ENCODE measurements at places on chromosomes 7 and 10.
A peak's percentile ranks its signal among the peaks of the same experiment; 100 is the strongest.

DNA sequence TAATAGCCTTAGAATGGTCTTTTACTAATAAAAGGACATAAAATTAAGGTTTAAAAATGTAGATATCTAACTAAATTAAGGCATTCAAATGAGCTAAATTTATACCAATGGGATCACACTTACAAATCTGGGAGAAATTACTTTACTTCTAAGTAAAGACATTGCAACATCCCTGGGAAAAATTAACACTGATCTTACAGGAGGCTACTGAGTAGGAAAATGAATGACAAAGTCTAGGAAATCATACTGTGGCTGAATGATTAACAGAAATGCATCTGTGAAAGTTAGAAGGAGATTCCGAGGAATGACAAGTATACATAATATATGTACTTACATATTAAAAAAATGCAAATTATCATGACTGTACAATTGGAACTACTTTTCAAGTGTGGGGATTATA is 38.3 kb downstream of the CACNA2D1 start:
- DNase-seq, result no peak

DNA sequence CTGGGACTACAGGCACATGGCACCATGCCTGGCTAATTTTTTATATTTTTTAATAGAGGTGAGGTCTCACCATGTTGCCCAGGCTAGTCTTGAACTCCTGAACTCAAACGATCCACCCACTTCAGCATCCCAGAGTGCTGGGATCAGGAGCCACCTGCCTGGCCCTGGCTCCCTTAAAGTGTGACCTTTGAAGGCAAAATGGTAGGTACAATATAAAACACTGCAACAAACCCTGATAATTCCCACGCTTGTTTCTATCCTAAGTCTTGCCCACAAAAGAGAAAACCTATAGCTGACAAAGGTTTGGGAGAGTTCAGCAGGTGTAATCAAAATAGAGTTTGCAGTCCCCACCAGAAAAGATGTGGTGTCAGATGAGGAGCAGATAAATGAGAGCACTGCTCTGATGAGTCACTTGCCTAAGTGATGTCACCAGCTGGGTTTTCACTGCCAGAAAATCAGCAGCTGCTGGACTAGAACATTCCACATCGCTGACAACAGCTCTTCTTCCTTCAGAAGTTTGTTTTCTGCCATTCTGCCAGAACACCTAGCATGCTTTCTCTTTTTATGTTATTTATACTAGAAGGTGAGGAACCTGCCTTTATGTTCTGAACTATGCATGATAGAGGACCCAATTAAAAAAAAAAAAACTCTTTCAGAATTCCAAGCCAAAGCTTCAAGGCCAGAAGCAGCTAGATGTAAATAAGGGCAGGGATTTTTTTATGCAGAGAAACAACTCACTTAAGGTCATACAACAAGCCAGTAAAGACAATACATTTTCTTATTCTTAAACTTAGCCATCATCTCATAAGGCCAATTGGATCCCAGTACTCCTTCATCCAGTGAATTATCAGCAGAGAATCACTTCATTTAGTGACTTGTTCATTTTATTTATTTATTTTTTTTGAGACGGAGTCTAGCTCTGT is 18.0 kb downstream of the PURB start:
- DNase-seq, result peak; percentile 80

DNA sequence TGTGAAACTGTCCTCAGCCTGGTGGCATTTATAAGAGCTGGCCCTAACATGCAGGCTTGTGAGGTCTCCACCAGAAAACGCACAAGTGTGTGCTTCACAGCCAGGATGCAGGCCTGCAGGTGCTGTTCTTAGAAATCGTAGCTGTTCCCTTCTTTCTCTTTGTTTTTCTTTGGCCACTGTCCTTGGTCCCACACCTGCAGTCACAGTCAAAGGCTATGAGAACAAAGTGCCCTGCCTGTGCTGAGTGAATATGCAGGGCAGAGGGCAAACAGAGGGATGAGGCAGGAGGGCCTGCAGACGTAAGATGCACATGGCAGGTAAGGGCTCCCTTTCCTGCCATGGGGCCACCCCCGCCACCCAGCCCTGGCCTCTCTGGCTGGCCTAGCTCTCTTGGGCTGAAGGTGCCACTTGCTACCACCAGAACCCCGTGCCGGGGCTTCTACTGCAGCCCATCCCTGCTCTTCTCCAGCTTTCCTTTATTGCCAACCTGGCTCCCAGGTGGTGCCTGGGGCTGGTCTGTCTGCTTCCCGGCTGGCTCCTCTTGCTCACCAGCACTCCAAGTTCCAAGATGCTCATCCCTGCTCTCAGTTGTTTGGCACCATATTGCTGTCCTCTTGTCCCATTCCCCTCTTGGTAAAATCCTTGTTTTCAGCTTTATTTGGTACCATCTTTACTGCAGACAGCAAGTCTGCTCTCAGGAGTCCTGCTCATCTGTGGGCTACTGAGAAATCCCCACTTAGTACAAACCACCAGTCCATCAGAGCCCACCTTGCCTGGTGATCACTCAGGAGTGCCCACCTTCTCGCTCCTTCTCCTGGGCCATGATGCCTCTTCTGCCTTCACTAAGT is 308.1 kb upstream of the ZMIZ1 start:
- no peak for DNase-seq

DNA sequence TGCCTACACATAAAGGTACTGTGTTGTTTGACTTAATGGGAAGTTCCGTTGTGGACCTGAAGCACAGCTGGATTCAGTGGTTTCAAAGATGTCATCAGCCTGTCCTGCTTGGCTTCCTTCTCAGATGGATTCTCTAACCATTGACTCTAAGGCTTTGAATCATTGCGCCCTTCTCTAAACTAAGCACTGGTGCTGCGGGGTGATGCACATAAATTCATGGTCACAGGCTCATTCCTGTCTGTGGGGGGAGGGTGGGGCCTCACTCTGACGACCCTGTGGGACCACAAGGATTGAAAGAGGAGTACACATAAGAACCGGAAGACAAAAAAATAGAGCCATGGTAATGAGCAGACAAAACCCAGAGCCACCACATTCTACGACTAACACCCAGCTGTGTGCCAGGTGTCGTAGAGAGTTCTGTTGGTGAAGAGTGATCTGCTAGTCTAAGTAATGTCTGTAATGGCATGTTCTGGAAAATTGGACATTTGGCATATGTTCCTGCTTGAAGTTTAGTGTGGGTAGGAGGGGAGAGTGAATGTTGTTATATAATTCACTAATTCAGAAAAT is 97.3 kb upstream of the YAE1 start:
- DNase-seq, result no peak

GRCh38 chr7:127809261-127809702 is 157.3 kb downstream of the SND1 start:
- peak; percentile 62 for DNase-seq

DNA sequence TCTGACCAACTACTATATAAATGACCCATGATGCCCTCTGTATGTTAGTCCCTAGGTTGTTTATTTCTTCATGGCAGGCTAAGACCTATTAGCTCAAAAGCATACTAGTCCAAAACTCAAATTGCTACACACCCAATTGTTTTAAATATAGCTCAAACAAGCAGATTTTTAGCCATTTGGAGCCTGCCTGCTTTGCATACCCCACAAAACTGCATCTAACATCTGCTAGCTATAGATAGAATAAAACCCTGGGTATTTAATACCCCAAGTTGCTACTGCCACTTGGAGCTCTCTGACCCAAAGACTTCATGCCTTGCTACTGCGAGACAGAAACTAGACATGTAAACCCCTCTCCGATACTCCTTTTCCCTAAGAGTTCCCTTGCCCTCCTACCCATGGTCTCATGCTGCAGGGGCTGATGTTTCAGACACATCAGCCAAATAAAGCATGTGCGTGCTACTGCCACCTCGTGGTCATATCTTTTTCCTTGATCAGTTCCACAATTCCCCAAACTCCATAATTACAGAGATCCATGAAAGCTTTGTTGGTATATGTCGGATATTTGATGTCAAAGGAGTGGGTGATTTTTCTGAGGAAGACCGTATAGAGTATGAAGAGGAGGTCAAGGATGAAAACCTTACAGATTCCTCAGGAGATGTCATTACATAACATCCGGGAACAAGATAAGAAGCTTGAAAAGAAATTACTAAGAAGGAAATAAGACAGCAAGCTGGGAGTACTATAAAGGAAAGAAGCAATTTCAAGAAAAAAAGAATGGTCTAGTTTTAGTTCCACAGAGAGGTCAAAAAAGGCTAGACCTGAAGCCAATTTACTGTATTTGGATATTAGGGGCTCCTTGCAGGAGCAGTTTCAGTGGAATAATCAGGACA is 386.6 kb downstream of the SH2D4B start:
- DNase-seq, result peak; percentile 22

GRCh38 chr10:104274762-104275721 is 6.1 kb downstream of the GSTO2 start:
- no peak for DNase-seq

DNA sequence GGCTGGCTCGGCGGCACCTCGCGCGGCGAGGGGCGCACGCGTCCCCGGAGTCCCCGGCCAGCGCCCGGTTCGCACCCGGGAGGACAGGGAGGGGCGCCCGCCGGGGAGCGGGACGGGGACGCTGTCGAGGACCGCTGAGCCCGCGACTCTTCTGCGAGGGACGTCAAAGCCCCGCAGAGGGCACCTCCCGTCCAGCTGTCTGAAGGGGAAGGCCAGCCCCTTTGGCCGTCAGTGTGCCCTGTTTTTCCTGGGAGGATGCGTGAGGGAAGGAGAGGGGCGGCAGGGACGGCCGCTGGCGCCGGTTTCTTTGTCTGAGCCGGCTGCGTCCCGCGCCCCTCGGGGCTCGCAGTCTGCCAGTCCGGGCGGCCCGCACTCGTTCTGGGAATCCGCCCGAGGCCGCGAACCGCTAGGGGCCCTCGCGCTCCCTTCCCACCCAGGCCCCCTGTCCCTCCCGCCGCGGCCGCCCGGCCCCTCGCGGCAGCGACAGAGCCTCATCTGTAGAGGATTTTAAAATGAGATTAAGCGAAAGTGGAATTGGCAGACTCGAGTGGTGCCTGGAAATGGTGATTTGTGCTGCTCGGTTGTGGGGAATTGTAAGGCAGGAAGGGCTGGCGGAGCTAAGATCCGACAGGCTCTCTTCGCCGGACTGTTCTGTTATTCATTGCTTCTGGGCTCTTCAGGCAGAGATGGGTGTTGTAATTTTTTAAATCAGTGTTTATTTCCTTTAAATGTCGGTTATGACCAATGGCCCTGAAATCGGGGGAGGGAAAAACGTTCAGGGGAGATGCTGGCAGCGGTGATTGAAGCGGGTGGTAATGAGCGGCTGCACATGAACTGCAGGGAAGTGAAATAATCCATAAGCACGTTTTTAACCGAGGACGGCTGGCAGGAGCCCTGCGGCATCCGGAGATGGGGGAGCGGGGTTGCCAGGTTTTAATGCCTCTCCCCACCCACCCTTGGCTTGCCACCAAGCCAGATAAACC is 618 bp upstream of the RELN start:
- DNase-seq, result peak; percentile 3

DNA sequence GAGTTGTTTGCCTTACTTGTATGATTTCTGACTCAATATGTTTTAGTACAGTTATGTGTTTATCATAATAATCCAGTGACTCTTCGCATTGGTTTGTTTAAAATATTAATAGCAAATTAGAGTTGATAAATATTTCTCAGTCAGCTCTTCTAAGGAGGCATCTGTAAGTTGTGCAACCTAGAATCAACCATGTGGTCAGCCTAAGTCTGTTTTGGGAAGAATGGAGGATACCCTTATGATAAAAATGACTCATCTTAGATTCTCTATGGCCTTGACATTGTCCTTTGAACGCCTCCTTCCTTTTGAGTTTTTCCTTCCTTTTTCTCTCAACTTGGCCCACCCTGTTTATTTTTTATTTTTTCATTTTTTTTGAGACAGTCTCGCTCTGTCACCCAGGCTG is 18.8 kb downstream of the DNAJC9 start:
- no peak for DNase-seq

GRCh38 chr10:75070961-75071428 is 40.5 kb upstream of the SAMD8 start:
- peak; percentile 43 for DNase-seq

DNA sequence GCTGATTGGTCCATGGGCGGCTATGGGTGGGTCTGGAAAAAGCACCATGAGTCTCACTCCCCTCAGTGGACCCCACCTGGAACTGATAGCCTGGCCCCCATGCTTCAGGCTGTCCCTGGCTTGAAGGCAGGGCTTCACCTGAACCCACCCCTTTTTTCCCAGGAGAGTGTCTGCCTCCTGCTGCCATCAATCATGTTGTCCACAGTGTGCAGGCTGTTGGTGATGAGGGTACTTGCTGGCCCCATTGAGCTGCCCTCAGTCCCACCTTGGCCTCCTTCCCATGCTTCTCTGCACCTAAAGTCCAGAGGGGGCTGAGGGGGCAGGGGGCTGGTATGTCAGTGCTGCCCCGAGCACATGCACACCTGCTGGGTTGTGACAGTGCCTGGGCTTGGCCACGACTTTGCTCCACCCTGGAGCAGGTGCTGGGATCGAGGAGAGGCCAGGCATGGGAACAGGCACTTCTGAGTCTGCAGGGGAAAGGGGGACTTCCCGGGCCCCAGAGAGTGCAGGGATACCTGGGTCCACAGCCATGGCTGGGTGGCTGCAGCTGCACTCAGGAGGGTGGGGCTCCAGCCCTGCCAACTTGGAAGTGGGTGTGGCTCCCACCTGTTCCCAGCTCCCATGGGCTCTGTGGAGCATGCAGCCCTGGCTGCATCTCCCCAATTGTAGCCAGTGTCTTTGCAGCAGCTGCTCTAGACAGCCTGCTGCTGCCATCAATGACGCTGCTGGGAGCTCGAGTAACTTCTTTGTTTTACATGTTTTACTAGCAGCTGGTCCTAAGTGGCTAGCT is 56.9 kb downstream of the ADK start:
- no peak for DNase-seq

DNA sequence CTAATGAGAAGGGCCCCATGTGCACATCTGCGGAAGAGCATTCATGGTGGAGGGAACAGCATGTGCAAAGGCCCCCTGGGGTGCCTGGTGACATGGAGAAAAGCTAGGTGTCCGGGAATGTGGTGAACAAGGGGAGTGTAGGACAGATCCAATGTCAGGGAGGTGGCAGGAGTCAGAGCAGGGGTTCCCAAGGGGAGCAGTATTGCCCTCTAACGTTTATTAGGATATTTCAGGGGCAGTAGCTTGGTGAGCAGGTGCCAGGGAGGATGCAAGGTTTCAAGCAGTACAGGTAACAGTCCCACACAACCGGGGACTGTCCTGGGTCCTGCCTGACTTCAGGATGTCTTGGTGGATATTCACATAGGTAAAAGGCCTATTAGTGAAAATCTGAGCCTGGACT is 209.6 kb downstream of the EMX2 start:
- DNase-seq, result no peak

GRCh38 chr10:118153287-118153686 is 106.5 kb upstream of the RAB11FIP2 start:
- DNase-seq, result no peak

DNA sequence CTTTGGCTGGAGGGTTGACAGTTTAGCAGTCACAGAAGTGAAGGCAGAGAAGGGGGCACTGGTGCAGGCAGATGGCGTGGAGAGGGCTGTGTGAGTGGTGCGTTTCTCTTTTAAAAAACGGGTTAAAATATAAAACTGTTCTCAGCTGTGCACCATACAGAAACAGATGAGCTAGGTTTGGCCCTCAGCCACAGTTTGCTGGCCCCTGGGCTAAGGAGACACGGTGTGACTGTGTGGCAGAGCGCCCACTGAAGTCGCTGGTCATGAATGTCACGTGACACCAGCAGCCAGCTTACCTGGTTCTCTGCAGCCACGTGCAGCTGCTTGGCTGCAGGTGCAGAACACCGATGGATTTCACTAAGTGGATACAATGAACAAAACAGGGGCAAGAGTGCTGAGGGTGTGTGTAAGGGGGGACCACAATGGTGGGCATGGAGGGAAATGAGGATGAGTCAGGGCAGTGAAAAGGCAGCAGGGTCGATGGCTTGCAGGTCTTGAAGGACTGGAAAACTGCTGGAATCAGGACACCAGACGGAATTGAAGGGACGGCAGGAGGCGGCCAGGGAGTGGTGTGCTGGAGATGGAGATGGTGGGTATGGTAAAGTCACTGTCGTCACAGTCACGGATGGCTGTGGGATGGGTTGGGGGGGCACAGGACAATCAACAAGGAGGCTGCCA is 7.4 kb downstream of the ZNF746 start:
- no peak for DNase-seq

Data from fibroblast of skin of right quadriceps (primary cell).